LNCaP clone FGC (cell line): ENCODE measurements at places on chromosomes 3 and 15.
A peak's percentile ranks its signal among the peaks of the same experiment; 100 is the strongest.

DNA sequence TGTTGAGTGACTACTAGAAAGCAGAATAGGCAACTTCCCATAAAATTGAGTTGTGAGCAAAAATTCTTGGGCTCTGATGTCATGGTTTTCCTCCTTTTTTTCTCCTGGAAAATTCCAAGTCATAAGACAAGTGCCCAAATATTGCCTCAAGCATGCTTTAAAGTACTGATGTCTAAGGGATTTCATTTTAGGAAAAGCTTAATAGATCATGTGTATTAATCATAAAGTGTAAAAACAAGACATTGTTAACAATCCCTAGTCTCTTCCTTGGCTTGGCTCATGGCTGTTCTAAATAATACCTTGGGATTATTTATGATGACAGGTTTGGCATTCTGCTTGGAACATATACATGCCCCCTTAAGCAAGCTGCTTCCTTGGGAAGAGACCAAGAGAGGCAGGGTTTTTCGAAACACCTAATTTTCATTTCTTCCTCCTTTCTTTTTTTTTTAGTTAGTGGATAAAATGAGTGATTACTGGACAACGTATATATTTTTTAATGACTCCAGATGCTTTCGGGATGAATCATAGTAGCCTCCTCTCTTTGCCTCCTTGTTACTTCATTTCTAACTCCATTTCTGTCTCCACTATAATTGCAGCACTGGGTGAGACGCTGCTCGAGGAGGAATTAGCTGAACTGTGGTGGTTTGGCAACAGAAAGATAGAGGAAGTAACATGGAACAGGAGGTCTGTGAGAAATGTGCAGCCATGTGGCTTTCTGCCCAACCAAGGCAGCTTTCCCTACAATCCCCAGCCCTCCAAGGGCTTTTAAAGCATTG lies 104.9 kb downstream of the TPRG1 start:
- no peak for DNase-seq

GRCh38 chr3:66822186-66823008 lies 175.7 kb upstream of the KBTBD8 start:
- DNase-seq, result peak; percentile 64

- no peak for DNase-seq
Observed at GRCh38 chr3:38740537-38740936, 75.5 kb downstream of the SCN10A start.

DNA sequence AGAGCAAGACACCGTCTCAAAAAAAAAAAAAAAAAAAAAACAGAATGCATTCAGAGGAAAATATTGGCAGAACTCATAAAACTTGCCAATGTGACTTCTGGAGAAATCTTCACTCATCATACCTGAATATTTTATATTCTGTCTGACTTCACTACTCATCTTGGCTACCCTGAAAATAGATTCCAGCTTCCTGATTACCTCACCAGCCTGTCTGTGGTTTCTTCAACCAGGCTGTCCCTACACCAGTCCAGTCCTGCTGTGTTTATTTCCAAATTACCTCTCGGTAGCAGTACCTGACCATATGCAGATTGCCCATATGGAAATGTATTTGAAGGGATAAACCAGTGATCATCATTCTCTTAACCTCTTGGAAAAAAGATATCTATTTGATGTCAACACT lies 9.3 kb upstream of the P3H2 start:
- no peak for DNase-seq

DNA sequence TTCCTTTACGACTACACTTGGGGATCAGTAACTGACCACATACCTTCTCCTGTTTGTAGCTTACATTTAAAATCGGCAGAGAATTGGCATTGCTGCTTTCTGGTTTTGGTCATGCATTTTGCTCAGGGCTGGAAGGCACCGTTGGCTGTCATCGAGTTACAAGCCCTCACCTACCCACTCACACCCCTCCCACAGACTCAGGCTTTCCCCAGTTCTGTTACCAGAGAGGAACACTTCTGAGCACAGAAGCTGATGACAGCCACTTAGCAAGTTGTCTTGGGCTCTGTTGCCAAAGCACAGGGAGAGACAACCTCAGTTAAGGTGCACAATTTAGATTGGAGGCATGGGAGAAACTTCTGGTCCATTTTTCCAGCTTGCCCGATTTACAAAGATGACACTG lies 204.8 kb upstream of the TOPAZ1 start:
- DNase-seq, result no peak

DNA sequence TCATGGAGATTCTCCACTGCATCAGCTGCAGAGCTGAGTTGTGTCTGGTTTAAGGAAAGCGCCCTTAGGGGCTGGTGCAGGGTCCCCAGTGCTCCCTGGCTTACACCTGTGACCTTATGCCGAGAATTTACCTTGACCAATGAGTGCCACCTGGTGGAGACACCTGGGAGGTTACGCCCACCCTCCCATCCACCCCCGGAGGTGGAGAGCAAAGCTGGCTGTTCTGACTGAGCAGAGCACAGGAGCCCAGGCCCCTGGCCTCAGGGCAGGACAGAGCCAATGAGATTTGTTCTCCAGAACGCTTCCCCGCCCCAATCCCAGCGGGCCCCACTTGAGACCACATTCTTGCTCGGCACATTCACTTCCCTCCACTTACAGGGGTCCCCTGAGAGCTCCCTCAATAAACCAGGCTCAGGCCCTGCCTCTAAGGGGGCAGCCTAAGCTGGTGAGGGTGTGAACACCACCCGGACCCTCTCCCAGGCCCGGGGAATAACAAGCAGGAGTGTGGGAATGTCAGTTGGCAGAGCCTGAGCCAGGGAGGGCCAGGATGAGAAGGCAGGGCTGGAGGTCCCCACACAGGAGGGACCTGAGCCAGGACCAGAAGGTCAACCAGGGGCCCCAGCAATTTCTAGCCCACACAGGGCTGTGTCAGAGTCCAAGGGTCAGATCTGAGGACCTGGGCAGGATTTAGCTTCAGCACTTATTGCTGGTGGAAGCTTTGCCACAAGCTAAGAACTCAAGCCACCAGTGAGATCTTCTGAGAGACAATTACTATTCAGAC lies 117.1 kb downstream of the TPRA1 start:
- no peak for DNase-seq

GRCh38 chr3:177810162-177810623 lies 612.9 kb upstream of the TBL1XR1 start:
- peak; percentile 98 for DNase-seq

GRCh38 chr3:78645628-78646310 lies 1122.0 kb downstream of the ROBO1 start:
- DNase-seq, result peak; percentile 75

DNA sequence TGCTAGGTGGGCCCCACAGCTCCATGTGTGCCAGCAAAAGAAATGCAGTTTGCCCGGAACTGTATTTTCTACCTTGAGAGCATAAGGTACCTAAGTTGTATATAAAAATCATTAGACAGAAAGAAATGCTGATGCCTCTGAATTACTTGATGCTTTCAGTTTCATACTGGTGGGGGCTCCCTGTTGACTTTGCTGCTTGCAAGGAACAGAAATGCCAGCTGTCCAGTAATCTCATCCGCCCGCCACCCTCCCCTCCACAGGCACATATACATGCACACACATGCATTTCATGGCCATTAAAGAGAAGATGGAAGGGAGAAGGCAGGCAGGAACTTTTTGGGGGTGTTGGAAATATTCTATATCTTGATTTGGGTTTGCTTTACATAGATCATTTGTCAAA lies 38.4 kb downstream of the LIMD1 start:
- no peak for DNase-seq

DNA sequence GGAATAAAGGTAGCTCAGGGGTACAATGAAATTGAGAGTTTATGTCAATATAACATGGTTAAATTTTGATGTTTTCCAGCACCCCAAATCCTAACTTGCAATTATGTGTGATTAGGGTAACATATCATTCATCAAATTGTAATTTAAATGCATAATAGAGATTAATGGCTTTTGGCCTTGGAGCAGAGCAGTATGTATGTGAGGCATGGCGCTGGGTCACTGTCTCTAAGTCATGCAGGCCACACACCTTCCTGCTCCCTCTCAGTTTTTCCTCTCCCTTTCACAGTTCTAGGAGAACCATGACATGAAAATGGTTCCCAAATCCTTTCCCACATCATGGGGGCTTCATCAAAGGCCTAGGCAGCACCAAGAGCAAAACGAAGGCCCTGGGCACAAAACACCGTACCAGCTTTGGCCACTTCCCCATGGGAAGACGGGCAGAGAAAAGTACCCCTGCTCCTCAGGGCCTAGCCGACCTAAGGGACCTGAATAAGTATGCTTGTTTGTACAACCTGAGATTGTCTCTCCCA lies 3.9 kb upstream of the SRP14 start:
- DNase-seq, result no peak

DNA sequence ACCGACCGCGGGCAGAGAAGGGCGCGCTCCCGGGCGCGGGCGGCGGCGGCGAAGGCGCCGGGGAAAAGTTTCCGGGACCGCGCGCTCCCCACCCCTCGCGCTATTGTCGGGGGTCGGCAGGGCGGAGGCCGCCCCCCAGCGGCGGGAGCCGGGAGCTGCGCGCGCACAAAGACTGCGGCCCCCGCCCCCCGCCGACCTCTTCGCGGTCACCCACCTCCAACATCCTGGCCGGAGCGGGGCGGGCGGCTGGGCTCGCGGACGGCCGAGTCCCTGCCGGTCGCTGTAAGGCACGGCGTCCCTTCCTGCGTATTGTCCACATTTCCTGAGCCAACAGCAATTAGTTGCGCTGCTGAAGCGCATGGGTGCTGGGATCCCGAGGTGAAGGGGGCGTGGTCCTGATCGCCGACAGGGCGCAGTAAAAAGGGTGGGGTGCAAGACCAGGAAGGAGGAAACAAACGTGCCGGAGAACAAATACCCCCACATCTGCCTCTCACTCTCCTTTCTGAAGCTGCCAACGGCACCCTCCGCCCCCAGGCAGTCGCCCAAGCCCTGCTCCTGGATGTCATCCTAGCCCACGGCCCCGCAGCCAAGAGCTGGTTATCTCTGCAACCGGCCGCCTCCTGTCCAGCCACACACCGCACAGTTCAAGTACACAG lies at the start of gene TMEM44:
Gene TMEM44, minus strand, starts transcription at position 71 of the 656 bp plus-strand sequence. CDS start 204 bp downstream, outside the sequence.
- DNase-seq, result peak; percentile 62

GRCh38 chr15:41789236-41789635 lies 15.0 kb downstream of the MAPKBP1 start:
- DNase-seq, result no peak

DNA sequence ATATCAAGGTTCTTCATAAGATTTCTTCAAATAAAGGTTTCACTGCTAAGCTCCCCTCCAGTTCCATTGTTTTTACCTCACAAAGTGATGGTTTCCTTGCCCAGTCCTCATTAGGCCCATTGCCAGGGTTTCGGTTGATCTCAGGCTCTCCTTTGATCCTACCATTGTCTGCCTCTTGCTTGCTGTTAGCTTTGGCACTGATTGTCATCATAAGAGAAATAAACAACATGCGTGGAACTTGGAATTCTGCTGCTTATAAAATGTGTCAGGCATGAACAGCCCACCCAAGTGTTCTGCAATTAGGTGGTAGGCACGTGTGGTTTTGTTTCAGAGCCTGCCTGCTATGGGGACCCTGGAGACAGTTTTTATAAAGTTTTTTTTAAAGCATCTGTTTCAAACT lies 107.6 kb upstream of the BFSP2 start:
- DNase-seq, result no peak

GRCh38 chr3:47004369-47005211 lies 25.1 kb downstream of the NBEAL2 start:
- DNase-seq, result no peak

DNA sequence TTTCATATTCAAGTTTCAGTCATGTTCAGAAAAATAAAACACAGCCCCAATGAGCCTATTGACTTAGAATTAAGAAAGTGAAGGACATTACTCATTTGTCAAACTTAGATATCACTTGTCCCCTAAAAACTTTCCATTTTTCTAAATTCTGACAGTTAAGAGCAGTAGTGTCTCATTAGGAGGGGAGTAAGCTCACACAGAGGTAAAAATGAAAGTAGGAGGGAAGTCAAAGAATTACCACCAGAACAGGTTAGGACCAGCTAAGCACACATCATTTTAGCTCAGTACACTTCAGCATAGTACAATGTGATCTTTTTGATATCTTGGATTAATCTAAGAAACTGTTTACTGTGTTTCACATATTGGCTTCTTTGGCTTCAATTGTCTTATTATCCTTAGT lies 64.3 kb downstream of the OSTN start:
- no peak for DNase-seq

DNA sequence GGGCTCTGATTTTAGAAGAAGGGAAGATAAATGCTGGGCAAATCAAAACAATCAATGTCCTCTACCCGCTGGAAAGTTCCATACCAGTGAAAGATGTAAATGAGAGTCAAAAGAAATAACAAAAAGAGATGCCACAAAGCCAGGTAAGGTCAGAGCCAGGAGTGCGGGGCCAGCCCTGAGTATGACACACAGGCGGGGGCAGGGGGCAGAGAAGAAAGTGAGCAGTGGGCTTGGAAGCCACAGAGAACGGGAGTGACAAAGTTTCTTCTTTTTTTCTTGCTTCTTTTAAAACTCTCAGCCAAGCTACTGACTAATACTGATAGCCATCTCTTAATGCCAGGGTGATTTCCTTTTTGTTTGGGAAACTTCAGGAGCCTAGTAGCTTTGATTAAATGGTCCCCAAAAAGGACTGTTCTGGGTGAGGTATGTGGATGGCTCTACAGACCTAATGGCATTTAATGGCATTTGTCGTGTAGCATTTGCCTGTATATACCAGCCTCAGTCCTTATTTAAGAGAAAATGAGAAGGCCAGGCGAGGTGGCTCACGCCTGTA lies 23.1 kb upstream of the TSEN2 start:
- DNase-seq, result no peak

DNA sequence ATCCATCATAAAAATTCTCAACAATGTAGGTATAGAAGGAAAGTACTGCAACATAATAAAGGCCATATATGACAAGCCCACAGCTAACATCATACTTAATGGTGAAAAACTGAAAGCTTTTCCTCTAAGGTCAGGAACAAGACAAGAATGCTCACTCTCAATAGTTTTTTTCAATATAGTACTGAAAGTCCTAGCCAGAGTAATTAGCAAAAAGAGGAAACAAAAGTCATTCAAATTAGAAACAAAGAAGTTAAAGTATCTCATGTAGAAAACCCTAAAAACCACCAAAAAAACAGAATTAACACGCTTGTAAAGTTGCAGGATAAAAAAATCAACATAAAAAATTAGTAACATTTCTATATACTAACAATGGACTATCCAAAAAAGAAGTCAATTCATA lies 61.8 kb downstream of the MYH15 start:
- DNase-seq, result no peak

DNA sequence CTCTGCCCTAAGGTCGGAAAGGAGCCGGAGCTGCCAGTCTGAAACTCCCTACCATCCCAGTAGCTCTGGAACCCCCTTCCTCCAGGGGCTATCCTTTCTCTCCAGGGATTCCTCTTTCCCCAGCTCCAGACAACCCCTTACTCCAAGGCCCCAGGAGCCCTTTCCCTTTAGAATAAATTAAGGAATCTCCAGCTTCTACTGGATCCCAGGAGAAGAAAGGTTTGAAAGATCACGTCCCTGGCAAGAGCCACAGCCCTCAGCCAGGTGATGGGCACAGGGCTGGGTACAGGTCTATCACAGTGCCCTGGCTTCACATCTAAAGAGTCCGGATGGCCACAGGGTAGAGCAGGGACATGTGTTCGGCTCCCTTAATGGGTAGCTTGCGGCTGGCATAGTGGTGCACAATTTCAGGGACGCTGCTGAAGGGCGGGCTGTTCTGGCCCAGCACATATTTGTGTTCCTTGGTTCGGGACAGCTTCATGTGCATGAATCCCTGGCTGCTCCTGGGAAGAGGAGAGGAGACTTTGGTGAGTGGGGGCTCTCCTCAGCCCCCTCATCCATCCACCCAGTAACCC lies 20.0 kb downstream of the SHF start:
- no peak for DNase-seq
